ENCODE measurements at places on chromosomes 12 and 14. TPM values are rescaled to one million over a fixed set of nuclear protein-coding genes. Genes with fewer than 3 reads are reported as not detected.

- DNase-seq, result no peak
Measured at GRCh38 chr12:109640961-109641360, 67.4 kb downstream of the MVK start.

Gene HSPA2
- total RNA-seq, result 2.8 TPM

- no peak for DNase-seq
Measured at GRCh38 chr14:89131004-89131750, 285.9 kb downstream of the FOXN3 start.

Gene OTOGL
- 0.53 TPM for total RNA-seq

- no peak for DNase-seq
Measured at GRCh38 chr12:26047401-26048226, 77.2 kb downstream of the BHLHE41 start.

- no peak for DNase-seq
Measured at GRCh38 chr14:61710853-61711817, 15.8 kb downstream of the HIF1A start.

GRCh38 chr12:56408799-56409417 is 40.3 kb downstream of the TIMELESS start:
- no peak for DNase-seq

GRCh38 chr12:90987520-90987919 is 17.3 kb downstream of the EPYC start:
- no peak for DNase-seq

- DNase-seq, result no peak
Measured at GRCh38 chr14:58537004-58537403, 100.8 kb upstream of the DACT1 start.

DNA sequence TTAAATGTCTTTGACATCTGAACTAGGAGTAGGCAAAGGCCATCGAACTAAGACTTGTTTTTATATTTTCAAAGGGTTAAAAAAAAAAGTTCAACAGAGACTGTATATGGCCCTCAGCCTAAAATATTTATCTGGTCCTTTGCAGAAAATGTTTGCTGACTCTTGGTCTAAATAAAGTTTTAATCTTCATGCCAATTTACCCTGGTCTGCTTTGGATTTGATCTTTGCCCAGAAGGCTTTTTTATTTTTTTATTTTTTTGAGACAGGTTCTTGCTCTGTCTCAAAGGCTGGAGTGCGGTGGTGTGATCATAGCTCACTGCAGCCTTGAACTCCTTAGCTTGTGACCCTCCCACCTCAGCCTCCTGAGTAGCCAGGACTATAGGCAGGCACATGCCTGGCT is 47.1 kb downstream of the SPATS2 start:
- DNase-seq, result no peak

- no peak for DNase-seq
Measured at GRCh38 chr14:26703686-26704366, 106.0 kb upstream of the NOVA1 start.

- no peak for DNase-seq
Measured at GRCh38 chr12:129701631-129702101, 202.2 kb downstream of the TMEM132D start.

- no peak for DNase-seq
Measured at GRCh38 chr14:55537782-55538181, 42.2 kb upstream of the KTN1 start.

DNA sequence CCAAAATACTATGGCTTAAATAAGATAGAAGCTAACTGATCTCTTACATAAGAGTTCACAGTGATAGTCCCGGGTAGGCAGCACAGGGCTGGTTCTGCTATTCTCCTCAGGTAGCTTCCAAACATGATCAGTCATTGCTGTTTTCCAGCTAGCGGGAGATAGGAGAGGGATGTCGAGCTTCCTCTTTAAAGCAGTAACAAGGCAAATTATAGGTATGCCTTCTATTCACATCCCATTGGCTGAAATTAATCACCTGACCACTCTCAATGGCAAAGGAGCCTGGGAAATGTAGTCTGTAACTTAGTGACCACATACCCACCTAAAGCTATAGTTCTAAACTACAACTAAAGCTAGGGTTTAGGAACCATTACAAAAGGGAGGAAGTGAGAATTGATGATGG is 34.5 kb upstream of the VRK1 start:
- DNase-seq, result peak; percentile 36

- no peak for DNase-seq
Measured at GRCh38 chr14:97707603-97708002, 910.4 kb downstream of the VRK1 start.

DNA sequence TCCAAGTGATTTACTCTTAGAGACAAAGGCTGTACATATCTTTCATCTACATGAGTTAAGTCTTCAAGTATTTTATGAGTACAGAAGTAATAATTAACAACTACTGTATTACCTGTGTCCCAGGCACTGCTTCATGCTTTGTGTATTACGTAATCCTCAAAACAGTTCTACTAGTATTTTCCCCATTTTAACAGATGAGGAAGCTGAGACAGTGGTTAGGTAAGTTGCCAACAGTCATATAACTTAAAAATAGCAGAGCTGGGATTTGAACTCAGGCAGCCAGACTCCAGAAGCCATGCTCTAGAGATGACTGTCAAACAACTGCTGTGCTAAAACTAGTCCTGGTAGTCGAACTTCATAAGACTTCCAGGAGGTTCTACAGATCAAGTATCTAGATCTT is 10.7 kb downstream of the TRMT5 start:
- no peak for DNase-seq

Gene CMKLR1
- 0.57 TPM for total RNA-seq

Gene E2F7
- 21.5 TPM for total RNA-seq

- DNase-seq, result no peak
Measured at GRCh38 chr14:75077794-75078193, 8.4 kb downstream of the ZC2HC1C start.

DNA sequence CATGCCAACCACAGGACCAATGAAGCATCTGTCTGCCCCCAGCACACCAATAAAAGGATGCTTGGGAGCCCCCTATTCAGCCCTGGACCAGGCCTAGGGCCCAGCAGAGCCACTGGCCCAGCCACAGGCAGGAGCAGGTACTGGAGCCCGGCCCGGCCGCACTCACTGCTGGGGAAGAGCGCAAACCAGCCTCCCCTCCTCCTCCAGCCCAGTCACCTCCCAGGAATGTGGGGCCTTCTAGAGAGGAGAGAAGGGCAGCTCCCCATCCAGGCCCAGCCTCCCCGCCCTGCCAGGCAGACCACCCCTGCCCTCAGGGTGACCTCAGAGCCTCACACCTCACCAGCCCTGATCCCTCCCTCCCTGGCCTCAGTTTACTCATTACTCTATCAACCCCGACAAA is 56.2 kb downstream of the CCNK start:
- peak; percentile 85 for DNase-seq

DNA sequence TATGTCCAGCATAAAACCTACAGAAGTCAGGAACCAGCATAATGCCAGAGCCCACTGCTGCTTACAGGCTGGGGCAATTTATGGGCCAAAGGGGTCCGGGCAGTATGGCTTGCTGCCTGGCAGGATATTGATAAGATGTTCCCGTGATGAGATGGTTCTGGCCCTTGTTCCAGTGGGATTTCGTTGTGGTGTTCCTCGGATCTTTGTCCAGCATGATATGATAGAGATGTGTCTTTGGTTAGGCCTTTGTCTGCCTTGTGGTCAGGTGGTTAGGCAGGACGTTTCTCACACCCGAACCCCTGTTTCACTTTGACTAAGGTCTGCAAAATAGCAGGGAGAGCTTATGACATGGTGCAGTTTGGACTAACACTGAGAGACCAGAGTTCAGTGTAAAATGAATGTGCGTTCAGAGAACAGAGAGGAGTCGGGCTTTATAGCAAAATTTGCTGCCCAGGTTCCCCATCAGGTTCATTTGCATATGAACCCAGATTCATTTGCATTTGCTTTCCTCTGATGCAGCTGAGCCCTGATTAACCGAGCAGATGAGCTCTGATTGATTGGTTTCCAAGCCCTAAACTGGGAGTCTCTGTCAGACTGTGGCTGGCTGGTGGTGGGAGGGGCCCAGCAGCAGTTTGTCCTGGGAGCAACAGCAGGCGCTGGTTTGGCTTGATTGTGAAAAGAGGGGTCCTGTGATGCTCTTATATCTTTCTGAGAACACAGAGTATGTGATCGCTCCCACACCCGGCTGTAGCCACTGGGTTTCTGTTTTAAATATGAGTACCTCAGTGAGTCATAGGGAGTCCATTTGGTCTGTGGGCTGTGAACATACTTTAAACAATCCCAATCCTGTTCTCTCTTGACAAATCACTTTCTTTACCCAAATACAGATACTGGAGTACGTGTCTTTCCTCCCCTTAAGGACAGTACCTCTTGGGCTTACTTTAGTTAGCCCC is 156.3 kb upstream of the PZP start:
- peak; percentile 86 for DNase-seq

DNA sequence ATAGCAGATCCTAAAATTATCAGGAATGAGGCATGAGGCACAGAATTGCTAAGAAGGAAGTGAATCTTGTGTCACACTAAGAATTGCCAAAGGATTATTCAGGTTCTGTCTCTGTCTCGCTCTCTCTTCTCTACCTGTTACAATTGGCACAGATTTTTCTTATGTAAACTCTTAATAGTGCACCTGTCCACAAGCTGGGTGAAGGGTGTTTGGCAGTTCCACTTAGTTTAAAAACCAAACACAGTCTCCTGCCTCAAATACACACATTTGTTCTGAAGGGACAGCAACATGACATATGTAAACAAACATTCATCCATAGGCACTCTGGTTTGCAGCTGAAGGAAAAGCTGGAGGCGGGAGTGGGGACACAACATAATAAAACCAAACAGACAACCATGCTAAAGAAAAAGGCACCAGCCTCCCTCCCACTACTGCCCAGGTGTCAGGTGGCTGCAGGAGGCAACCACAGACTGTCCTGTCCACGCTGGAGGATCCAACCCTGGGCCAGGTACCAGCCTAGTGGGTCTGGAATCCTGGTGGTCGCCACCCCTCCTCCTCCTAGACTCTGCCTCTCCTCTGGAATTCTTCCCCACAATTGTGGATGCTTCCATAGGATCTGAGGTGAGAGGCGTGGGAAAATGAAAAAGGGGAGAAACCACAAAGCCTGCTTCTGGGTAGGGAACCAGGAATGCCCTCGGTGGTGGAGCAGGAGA is 81.2 kb downstream of the TMEM260 start:
- no peak for DNase-seq

Gene AHNAK2
- total RNA-seq, result 34.3 TPM

GRCh38 chr12:47881826-47882427 is 22.9 kb downstream of the VDR start:
- peak; percentile 98 for DNase-seq

Gene GLIPR1L1
- total RNA-seq, result not detected

Gene ADCY4
- total RNA-seq, result 0.32 TPM

Gene HAL
- 0.10 TPM for total RNA-seq

GRCh38 chr12:102847131-102847530 is 69.9 kb downstream of the PAH start:
- no peak for DNase-seq

GRCh38 chr12:49000346-49000745 is 1.2 kb upstream of the DDN start:
- DNase-seq, result no peak

DNA sequence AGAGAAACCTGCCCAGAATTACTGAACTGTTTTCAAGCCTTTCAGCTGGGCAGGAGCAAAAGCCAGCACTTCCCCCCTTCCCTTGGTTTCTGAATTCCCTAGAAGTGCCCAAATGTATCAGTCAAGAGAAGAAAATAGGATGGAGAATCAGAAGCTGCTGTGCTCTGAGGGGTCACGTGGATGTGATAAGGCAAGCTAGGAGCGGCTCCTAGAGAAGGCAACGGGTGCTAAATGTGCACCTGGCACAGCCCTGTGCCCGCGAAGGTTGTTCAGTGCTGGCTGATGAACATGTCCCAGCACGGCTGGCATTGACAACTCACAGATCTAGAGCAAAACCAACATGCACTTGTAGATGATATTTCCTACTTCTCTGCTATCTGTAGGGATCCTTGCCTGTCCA is 8.3 kb downstream of the EMG1 start:
- DNase-seq, result no peak

GRCh38 chr14:22271838-22272799 is 316.9 kb downstream of the DAD1 start:
- DNase-seq, result no peak

Gene EAPP
- total RNA-seq, result 52.5 TPM

DNA sequence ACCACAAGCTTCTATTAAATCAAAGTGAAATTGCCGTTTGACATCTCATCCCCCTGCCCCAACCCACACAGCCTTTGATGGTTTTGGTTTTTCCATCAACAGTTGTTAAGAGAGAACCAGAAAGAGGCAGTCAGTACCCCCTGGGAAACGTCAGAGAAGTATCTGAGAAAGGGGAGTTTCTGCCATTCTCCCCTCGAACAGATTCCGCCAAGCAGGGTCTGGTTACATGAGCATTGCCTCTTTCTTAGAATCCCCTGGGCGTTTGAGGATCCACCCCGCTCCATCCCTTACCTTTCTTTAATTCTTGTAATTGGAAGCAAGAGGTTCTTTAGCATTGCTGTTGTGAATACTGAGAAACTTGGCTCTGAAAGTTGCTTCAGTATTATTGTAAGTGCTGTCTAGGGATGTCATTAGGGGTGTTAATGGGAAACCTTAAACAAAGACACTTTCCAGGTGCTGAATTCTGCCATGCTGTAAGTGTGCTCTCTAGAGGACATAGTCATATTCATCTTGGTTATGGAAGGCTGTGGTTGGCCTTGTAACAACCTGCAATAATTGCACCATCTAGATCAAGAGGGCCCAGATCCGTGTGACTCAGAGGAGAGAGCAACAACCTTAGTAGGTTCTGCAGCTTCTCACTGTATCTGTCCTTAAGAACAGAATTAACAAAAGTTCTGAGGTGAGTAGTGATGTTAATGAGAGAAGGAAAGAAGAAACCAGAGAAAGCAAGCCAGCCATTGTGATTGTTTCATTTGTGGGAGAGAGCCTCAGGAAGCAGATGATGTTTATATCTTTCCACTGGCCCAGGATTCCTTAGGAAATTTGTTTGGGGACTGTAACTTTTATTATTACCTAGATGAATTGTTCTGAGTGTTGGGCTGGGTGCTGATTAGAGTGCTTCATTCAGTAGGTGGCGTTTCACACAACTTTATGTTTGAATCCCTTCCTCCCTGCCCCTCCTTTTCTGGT is 9.0 kb downstream of the TMBIM6 start:
- peak; percentile 39 for DNase-seq

GRCh38 chr12:121717041-121717699 is 4.6 kb downstream of the TMEM120B start:
- DNase-seq, result peak; percentile 90

DNA sequence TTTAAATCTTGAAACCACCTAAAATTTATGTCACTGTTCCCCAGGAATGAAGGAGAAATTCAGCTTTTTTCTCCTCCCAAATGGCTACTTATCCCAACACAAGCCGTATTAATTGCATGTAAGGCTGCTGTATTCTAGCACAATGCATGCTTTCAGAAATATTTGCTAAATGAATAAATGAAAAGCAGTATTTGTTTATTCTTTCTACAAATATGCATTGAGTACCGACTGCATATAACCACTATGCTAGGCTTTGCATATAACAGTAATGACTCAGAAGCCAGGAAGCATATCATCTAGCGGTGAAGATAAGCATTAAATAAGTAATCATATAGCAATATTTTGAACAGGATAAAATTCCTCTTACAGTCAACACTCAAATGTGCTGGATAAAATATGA is 5.7 kb upstream of the LRR1 start:
- DNase-seq, result peak; percentile 58

DNA sequence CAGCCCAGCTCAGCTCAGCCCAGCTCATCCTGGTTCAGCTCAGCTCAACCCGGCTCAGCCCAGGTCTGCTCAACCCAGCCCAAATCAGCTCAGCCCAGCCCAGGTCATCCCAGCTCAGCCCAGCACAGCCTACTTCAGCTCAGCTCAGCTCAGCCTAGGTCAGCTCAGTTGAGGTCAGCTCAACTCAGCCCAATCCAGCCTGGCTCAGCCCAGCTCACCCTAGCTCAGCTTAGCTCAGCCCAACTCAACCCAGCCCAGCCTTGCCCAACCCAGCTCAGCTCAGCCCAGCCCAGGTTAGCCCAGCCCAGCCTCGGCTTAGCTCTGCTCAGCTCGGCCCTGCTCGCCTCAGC is 332.3 kb downstream of the TMEM121 start:
- DNase-seq, result no peak

Gene PDE3A
- total RNA-seq, result 1.7 TPM

All from astrocyte (in vitro differentiated cells and primary cell).